HFFc6 (cell line): ENCODE measurements at places on chromosomes 3 and 15.
A peak's percentile ranks its signal among the peaks of the same experiment; 100 is the strongest.

GRCh38 chr3:130728037-130728436 lies 18.6 kb downstream of the PIK3R4 start:
- no peak for DNase-seq

- DNase-seq, result no peak
These were observed 19.8 kb downstream of the TUBGCP4 start for GRCh38 chr15:43390723-43391122.

DNA sequence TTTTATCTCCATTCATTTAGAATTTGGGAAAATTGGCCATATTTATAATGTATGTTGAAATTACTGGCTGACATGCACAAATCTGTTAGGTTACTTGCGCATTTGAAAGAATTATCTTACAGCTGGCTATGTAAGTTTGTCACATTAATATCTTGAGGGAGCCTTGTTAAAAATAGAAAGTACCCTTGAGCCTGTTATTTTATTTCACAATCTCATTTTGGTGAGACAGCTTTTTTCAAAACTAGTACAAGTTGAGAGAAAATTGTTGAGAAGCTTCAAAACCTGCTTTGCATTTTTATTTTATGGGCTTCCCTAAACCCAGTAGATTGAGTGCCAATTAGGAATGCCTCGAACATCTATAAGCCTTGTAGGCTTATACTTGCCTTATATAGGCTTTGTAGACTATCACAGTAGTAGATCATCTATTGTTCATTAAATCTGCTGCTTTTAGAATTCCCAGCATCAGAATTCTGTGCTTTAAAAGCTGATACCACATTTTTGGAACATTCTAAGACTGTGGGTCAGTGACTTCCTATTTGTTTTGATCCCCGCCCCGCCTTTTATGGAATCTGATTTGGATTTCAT lies 6.3 kb downstream of the IDH3A start:
- no peak for DNase-seq

DNA sequence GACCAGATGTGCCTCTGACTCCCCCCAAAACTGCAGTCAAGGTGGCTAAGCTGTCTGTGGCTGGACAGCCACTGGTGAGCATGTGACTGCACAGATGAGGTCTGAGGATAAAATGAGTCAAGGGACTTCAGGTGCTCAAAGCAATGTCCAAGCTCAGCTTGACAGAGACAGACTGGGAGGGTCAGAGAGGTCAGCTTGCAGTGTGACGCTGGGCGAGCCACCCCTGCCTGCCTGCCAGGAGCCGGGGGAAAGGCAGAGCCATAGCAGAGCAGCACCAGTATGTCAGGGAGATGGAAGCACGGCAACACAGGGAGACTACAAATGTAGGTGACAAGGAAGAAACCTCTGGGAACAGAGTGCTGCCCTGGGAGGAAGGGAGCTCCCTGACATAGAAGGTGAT lies 399.4 kb downstream of the OCA2 start:
- no peak for DNase-seq

DNA sequence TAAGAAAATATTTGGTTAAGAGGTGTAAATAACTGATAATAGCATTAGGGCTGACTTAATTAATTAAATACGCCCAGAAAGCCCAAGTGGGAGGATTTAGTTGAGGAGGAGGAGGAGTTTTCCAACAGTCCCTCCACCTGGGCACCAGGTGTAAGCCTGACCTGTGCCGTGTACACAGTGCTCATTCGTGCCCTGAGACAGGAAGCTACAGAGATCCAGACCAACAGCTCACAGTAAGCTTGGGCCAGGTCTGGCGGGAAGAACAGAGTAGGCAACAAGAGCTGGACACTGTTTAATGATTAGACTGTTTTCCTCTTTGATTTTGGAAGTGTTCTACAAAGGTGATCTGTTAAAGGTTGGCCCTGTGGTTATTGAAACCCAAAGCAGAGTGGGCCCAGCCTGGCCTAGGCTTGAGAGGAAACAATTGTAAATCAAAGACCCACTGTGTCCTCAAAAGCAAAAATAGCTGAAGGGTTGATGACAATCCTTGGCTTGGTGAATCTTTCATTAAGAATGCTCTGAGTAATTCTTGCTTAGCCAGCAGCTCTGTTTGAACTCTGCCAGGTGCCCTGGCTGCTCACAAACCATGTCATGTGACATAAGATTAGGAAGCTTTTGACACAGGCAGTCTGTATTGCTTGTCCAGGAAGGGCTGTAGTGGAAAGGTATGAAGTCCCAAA lies 13.8 kb downstream of the SQOR start:
- peak; percentile 65 for DNase-seq

GRCh38 chr3:43691120-43691995 lies 620 bp downstream of the ABHD5 start:
- DNase-seq, result no peak

DNA sequence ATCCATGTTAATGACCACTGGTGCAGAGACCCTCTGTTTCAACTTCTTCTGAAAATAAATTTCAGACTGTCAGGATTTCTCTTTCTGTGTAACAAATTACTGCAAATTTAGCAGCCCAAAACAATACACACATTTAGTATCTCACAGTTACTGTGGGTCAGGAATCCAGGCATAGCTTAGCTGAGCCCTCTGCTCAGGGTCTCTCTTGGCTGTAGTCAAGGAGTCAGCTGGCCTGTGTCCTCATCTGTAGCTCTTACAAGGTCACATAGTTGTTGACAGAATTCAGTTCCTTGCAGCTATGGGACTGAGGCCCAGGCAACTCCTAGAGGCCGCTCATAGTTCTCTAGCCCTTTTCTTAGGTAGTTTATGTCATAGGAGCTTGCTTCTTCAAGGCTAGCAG lies 51.9 kb downstream of the NKIRAS1 start:
- DNase-seq, result no peak

GRCh38 chr3:121063628-121064027 lies 155.6 kb downstream of the STXBP5L start:
- DNase-seq, result no peak

- no peak for DNase-seq
These were observed 433.1 kb upstream of the RBMS3 start for GRCh38 chr3:28847736-28848135.

DNA sequence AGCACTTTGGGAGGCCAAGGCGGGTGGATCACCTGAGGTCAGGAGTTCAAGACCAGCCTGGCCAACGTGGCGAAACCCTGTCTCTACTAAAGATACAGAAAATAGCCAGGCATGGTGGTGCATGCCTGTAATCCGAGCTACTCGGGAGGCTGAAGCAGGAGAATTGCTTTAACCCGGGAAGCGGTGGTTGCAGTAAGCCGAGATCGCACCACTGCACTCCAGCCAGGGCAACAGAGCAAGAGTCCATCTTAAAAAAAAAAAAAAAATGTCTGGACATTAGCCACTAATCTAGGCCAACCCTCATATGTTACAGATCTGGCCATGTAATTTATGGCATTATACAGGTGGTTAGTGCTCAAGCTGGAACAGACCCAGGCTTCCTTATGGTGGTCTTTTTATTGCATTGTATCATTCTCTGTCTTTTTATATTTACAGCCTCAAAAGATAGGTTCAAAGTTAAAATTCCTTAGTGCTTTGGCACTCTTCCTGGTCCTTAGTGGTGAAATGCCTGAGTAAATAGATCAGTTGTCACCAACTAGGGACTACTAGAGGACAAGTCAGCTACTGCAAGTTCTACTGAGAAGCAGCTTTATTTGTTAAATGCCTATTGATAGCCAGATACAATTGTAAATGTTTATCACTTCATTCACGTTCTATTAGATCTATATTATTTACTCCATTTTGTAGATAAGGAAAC lies 16.0 kb downstream of the STARD9 start:
- peak; percentile 67 for DNase-seq

GRCh38 chr3:46027736-46028397 lies 584 bp upstream of the XCR1 start:
- no peak for DNase-seq
